Choroid plexus epithelial cell (primary cell): ENCODE measurements at places on chromosomes 2 and 18.
A peak's percentile ranks its signal among the peaks of the same experiment; 100 is the strongest.

GRCh38 chr2:107502539-107502938 lies 324.2 kb upstream of the RGPD4 start:
- no peak for DNase-seq

DNA sequence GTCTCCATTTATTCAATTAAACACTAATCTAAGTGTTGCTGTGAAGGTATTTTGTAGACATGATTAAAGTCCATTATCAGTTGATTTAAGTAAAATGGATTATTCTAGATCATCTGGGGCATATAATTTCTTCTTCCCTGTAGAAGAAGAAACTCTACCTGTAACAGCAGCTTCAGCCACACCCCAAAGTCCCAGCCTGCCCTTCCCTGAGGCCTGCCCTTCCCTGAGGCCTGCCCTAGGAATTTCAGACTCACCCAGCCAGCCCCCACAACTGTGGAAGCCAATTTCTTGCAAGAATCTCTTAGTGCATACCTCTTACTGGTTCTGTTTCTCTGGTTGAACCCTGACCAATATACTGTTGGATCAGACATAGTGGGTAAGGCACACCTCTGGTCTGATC lies 13.4 kb upstream of the LAPTM4A start:
- DNase-seq: no peak

DNA sequence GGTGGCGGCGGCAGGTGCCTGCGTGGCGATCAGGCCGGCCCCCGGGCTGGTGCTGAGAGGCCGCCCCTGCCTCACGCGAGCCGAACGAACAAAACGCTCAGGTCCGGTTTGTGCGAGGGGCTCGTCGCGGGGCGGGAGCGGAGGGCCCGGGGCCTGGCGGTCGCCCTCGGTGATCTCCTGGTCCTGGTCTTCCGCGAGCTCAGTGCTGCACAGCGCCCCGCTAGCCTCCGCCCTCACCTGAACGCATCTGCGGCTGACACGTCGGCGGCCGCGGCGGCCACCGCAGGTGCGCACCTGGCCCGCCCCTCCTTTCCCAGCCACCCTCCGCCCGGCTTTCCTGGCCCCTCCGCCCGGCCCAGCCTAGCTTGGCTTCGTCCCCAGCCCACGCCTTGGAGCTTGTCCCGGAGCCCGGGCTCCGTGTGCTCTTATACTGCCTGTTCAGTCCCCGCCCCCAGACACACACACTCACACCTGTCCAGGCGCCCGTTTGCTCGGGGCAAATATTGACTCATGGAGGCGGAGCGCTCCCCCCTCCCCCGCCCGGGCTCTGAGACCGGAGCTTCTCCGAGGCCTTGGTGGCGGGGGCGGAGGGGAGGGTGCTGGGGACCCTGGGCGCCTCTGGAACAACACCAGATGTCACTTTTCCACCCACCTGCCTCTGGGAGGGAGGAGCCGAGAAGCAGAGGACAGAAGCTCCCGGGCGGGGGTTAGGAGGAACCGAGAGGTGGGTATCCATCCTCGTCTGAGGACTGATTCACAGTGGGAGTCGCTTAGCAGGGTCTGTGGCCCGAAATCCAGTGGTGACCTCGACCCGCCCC lies 8.6 kb upstream of the CRYBA2 start:
- no peak for DNase-seq

DNA sequence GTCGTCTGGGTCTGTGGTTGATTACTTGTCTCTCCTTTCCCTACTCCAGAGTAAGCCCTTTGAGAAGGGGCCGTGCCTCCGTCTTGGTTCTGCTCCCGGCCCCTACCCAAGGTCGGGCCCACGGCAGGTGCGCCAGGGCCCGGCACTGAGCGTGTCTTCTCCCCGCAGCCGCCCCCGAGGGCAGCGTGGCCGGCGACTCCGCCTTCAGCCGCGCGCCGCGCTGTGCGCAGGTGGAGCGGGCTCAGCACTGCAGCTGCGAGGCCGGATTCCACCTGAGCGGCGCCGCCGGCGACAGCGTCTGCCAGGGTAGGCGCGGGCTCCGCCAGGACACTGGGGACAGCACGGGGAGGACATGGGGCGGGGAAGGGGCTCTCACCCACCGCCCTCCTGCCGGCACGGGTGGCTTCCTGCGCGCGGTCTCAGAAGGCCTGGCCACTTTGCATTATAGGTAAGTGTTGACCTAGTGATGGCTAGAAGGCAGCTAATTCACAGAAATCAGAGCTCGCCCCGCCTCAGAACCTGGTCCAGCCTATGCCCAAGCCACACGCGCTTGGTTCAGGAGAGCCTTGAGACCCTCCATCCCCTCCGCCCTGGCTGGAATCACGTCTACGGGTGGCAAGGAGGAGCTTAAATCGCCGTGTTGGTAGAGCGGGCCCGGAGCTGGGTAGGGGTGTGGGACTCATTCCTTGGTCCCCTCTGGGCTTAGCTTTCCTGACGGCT lies 43.5 kb downstream of the FBLN7 start:
- no peak for DNase-seq

DNA sequence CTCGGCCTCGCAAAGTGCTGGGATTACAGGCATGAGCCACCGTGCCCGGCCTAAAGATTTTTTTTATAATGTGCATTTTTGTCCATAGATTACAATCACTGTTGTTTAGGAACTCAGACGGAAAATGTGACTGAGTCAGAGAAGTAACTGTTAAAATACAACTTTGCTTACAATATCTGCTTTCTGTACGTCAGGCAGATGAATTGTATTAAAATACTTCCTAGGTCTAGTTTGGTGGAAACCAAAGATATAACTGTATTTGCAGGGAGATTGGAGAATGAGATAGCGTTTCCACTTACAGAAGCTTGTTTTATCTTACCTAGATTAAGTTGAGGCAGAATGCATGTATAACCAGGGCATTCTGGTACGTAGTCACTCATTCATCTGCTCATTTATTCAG lies 36.7 kb downstream of the ASAP2 start:
- no peak for DNase-seq

GRCh38 chr2:210562091-210562490 lies 5.7 kb downstream of the CPS1 start:
- DNase-seq: no peak

GRCh38 chr2:132430895-132431294 lies 14.3 kb downstream of the GPR39 start:
- no peak for DNase-seq

DNA sequence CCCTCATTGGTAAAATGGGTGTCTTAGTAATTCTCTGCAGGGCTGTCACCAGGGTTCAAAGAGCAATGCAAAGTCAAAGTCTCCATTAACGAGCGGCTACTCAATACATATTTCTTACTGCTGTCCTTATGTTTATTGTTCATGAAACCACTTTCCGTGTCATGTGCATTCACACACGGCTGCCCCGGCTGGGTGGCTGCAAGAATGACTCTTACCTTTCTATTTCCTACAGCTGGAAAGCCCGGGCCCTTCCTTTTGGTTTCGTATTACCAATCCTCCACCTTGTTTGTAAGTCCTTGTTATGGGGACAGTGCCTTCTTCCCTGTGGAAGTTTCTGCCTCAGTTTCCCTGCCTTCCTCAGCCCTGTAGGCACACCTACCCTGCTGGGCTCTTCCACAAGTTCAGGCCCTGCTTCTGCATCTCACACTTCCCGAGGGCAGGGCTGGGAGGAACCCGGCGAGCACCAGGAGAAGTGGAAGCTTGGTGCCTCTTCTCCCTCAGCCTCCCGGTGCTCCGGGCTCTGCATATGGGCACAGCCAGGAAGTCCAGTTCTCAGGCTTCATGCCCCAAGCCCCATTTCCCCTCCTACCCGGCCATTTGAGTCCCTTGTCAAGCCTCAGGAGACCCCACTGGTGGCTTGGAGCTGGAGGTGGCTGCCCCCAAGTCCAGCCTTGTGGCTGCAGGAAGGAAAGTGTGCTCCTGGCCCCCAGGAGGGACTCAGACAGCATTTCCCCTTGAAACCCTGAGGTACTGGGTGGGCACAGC lies 18.7 kb upstream of the ACKR3 start:
- DNase-seq: no peak

GRCh38 chr2:165164201-165164600 lies 39.6 kb downstream of the SCN3A start:
- no peak for DNase-seq

- peak; percentile 76 for DNase-seq
Observed at GRCh38 chr2:174605687-174606086, 8.1 kb upstream of the WIPF1 start.

GRCh38 chr2:112259509-112260294 lies 4.9 kb upstream of the ZC3H8 start:
- peak; percentile 87 for DNase-seq

GRCh38 chr2:67085146-67085545 lies 312.0 kb upstream of the ETAA1 start:
- no peak for DNase-seq

DNA sequence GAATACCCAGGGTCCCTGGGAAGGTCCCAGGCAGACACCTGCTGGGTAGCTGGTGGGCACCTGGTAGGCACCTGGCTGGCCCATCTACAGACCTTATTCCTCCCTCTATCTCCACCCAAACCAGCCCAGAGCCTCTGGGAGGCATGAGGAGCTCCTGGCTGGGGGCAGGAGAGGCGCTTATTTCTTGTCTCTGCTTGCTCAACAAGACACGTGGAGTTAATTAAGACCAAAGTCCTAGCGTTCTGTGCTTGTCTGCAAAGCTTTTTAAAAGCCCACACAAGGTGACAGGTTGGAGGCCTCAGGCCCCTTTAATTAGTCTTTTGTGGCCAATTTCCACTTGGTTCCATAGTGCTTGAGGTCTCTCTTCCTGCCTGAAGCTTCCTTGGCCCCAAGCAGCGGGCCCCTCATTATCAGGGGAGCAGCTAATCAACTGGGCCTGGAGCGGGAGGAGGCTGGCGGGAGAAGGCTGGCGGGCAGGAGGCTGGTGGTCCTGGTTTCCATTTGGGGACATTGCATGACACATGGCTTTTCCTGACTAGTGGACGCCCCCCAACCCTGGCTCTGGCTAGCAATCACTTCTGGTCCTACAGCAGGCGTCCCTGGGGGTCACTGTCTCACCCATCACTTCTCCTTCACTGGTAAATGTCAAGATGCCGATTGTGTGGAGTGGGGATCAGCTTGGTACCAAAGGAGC lies 65.4 kb upstream of the HDAC4 start:
- DNase-seq: no peak

DNA sequence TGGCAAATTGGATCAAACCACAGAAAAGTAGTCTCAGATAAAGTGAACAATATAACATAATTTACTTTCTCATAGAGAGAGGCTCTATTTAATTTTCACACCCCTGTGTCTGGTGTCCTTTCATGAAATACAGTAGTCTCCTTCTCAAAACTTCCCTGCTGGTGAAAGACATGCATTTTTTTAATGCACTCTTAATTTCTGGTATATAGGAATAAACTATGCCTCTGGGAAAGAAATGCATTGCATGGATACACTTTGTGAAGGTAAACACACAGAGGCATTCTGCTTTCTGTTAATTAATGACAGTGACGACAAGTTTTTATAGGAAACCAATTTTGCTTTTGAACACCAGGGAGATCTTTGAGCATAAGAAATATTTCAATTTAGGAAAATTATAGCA lies 24.1 kb upstream of the TMEM178A start:
- DNase-seq: no peak

- no peak for DNase-seq
Observed at GRCh38 chr2:8520791-8521344, 161.0 kb upstream of the ID2 start.

DNA sequence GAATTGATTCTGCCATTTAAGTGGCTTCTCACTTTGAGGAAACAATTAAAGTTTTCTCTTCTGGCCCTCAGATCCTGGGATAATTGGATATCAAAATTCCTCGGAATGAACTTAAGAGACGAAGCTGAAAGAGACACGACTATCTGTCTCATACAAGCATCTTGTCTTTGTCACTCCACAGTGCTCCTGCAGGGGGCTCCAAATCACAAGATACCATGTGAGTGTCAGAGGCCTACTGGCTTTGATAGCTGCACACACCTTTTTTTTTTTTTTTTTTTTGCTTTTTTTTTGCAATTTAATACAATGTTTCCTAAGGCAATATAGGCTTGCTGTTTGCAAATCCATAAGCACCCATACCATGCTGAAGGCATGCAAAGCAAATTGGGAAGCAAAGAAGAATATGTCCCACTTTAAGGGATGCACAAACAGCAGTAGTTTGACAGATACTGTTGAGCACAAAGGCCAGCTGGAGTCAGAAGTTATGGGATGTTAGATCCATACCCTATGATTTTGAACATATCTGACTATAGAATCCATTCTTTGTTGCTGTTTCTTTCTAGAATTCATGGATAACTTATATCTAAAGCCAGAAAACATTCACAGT lies 109.0 kb upstream of the CBLN2 start:
- DNase-seq: peak; percentile 65
